ENCODE measurements at places on chromosomes 16 and 17.

DNA sequence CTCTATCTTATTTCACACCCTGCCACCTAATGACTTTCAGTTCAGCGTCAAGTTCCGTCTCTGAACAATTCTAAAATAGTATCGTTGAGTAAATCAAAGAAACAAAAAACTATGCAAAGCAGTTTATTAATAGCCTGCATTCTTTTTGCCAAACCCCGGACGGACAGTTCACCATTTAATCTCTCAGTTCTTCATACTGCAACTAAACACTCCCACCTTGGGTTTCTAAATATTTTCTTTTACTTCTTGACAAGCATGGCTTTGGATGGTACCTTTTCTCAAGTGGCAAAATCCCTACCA, 1.2 kb downstream of the MYH11 start:
- DNase-seq, result no peak

DNA sequence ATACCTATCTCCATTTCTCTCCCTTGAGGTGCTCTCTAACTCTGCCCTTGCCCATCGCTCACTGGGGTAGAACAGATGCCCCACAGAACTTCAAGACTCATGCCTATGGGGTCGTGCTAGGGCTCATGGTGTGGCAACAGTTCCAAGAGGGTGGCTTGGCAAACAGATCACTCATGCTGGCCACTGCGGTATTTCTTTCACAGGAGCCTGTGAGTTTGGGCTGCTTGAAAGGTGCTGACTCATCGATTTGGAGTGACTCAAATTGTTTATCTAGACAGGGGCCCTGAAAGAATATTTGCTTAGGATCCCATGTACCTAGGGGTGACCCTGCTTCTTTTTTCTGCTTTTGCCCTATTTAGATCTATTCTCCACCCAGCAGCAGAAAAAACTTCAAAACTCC, 69.9 kb downstream of the IRX5 start:
- DNase-seq, result no peak

- no peak for DNase-seq
These were observed 48.0 kb downstream of the SF3B3 start for GRCh38 chr16:70571623-70572022.

GRCh38 chr17:12667299-12667958, 1.7 kb downstream of the MYOCD start:
- DNase-seq, result peak; percentile 70

GRCh38 chr16:85396879-85397871, 215.9 kb upstream of the GSE1 start:
- DNase-seq, result no peak

DNA sequence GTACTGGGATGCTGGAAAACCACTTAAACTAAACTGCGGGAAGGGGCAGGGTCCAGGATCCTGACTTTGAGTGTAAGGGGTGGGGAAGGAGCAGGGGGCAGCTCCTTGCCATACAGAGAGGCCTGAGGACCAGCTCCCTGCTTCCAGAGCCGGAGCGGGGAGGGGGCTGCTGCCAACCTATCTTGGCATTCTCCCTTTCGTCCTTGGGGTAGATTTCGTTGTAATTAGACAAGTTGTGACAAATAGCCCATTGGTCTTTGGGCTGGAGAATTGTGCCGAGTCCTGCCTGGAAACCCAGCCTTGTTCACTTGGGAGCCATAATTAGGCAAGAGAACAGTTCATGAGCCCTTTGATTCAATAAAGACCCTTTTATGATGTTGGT, 175.5 kb downstream of the RAB11FIP4 start:
- DNase-seq, result no peak

DNA sequence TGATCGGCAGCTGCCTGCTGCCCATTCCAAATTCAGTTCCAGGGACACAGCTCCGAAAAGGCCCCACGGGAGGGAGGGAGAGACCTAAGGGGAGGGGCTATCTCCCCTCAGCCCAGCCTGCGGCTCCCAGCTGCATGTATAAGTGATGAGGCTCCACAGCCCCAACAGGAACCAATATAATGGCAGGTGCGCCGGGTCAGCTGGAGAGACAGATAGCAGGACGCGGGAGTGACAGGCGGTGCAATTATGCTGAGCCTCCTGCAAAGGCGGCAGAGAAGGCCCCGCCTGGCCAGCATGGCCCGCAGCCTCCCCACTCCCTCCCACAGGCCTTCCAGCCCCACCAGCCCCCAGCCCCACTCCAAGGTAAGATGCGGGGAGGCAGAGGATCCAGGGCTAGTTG, 8.1 kb upstream of the C1QL1 start:
- no peak for DNase-seq

DNA sequence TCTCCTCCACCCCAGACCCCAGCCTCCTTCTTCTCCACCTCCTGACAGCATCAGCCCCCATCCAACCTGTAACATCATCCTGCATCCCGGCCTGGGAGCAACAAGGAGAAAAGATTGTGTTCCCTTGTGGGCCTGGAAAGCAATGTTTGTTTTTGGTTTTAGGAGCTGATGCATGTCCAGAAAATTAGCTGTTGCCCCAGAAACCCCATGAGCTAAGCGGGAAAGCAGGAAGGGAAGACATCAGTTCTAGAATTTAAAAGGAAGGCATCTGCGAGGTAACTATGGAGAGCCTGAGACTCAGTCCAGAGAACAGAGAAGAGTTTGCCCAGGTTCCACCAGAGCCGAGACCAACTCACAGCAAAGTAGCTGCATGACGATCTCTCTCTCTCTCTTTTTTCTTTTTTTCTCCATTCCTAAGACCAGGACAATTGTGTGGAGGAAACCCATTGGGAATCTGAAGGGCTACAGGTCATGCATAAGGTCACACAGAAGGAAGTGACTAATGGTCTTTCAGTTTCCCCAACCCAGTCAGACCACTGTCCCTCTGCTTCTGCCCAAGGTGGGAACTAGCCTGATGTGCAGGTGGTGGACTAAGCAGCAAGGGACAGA, 124.4 kb downstream of the SLC39A11 start:
- no peak for DNase-seq

- no peak for DNase-seq
These were observed 292.4 kb downstream of the CPPED1 start for GRCh38 chr16:12511308-12511707.

GRCh38 chr16:14529010-14529669, 100.9 kb downstream of the PARN start:
- DNase-seq, result peak; percentile 83

DNA sequence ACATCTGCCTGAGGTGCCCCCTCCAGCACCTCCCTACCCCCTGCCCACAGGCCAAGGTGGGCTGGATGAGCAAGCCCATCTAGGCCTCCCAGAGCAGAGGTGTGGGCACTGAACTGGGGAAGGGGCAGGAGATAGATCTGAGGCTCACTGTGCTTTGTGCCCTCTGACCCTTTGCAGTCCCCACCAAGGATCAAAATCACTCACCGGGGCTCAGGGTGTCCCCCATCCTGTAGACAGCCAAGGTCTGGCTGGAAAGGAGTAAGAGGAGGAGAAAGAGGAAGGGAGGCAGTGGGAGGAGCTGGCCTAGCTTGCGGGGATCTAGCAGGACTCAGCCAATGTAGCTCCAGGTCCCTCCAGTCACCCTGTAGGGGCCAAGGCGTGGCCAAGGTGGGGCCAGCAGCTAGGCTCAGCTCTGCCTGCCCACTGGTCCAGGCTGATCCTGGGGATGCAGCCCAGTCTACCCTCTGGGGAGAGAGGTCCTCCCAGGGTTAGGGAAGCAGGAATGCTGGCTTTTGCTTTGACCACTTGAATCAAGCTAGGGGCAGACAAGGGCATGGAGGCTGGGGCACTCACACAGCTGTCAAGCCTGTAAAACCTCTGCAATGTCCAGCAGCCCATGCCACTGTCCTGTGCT, 1.8 kb downstream of the SLC12A4 start:
- DNase-seq, result no peak

GRCh38 chr17:2971851-2972250, 91.6 kb downstream of the OR1D5 start:
- DNase-seq, result no peak

- no peak for DNase-seq
These were observed at the start of gene METTL23 for GRCh38 chr17:76726776-76727718. Gene METTL23 (plus strand): TSS chr17:76726839. CDS start chr17:76729711, 2,872 bp downstream.

GRCh38 chr16:72635104-72635503, 412.8 kb downstream of the ZFHX3 start:
- DNase-seq, result no peak

DNA sequence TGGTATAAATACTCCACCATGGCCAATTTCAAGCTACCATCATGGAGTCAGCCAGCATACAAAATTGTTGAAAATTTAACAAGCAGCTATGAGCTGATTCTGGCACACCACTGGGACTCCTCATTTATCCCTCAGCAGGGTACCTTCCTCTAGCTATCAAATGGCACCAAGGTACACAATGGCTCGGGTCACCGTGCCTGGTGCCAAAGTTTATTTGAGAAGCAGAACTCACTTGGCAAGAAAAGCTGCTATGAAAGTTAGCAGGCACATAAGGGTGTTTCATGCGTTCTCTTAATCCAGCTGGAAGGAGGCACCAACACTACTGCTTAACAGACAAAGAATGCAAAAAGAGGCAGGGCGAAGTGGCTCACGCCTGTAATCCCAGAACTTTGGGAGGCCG, 51.6 kb downstream of the IKZF3 start:
- DNase-seq, result no peak

GRCh38 chr16:82340531-82340930, 170.5 kb upstream of the MPHOSPH6 start:
- no peak for DNase-seq

Measured in AG04450 (cell line).